Left cardiac atrium (tissue), 4 donors: ENCODE measurements at places on chromosomes 11 and 22. TPM values are rescaled to one million over a fixed set of nuclear protein-coding genes. Genes with fewer than 3 reads are reported as not detected.

The ZBED5 gene
- 36.6 TPM for total RNA-seq

The POU2AF1 gene
- 0.10 TPM for total RNA-seq

The GLB1L2 gene
- 0.65 TPM for total RNA-seq

The CHRM4 gene
- not detected for total RNA-seq

The LRP4 gene
- 21.0 TPM for total RNA-seq

The SHANK3 gene
- 19.5 TPM for total RNA-seq

The DCPS gene
- total RNA-seq: 11.3 TPM
